HEK293T (cell line): ENCODE measurements at places on chromosomes 1 and 21.
A peak's percentile ranks its signal among the peaks of the same experiment; 100 is the strongest.

DNA sequence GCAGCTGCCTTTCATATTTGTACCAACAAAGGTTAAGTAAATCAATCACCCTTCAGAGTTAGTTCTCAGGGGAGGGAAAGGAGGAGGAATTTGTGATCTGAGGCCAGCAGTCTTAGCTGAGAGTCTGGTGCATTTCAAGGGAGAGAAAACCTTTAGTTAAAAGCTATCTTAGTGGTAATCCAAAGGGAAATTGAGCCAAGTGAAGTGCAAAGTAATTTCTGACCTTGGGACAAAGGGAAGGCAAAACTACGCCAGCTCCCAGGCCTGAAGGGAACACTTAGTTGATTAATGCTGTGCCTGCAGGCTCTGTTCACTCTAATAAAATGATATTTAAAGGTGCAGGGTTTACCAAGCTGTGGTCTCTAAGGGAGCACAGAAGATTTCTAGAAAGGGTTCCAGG lies 23.1 kb upstream of the FMOD start:
- DNase-seq = no peak

GRCh38 chr1:168119750-168120149 lies 17.0 kb downstream of the GPR161 start:
- no peak for DNase-seq

GRCh38 chr1:6965935-6966241 lies 180.6 kb downstream of the CAMTA1 start:
- no peak for DNase-seq

GRCh38 chr21:18545908-18546307 lies 142.3 kb upstream of the TMPRSS15 start:
- no peak for DNase-seq

- no peak for DNase-seq
These were observed 639 bp downstream of the IL20 start for GRCh38 chr1:206866062-206866461.

- DNase-seq = no peak
These were observed 476.3 kb upstream of the ZRANB2 start for GRCh38 chr1:71557138-71557537.

- peak; percentile 76 for DNase-seq
These were observed 1.4 kb downstream of the KIF26B start for GRCh38 chr1:245156041-245156735.

DNA sequence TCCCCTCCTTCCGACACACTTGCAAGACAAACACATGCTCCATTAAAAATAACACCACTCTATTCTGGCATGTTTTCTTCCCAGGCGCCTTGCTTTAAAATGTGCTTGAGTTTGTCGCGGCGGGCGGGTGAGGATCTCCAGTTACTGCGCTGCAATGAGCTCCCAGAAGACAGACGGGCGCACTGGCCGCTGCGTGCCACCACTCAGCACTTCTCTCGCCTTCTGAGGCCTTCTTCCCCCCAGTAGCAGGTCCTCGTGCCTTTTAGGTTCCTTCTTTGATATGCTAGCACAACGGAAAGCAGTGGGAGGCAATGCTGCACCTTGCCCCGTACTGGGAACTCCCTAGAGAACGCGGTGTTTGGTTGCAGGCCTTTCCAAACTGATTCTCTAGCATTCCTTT lies 279.5 kb upstream of the NR5A2 start:
- peak; percentile 67 for DNase-seq

GRCh38 chr1:207603777-207604176 lies 41.2 kb upstream of the CR1L start:
- no peak for DNase-seq

DNA sequence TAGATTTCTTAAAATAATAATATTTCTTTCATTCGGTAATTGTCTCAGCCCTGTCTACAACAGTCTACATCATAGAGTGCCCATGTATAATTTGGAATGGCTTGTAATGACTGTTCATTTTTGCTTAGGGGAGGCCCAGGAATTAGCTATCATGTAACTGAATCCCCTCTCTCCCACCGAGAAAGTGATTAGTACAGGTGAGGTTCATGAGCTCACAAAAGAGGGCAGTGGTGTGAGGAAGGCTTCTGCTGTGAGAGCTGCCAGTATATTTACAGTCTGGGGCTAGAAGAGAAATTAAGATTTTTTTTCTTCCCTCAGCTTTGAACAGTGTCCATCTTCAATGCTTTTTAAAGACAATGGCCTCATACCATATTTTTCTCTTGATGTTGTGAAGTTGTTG lies 340.7 kb downstream of the ADGRL2 start:
- DNase-seq = no peak

GRCh38 chr1:110498270-110498669 lies 20.7 kb downstream of the KCNA10 start:
- no peak for DNase-seq

- DNase-seq = no peak
These were observed 18.2 kb upstream of the ARF1 start for GRCh38 chr1:228064296-228064695.

DNA sequence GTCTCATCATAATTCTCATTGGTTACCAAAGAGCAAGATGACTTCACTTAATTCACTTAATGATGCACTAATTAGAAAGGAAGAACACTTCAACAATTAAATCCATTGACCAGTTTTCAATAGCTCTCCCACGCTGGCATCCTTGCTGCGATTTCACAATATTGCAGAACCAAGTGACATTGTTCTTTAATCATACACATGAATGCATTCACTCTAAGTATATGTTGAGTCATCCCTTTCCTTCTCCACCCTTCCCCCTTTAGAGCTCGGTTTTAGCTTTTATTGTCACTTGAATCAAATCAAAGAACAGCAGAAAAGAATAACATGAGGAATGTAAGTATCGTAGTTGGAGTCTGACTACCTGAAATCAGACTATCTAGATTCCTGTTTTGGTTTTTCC lies 233.6 kb upstream of the FMN2 start:
- no peak for DNase-seq

- no peak for DNase-seq
These were observed 190.9 kb downstream of the GIPC2 start for GRCh38 chr1:78236716-78237115.

DNA sequence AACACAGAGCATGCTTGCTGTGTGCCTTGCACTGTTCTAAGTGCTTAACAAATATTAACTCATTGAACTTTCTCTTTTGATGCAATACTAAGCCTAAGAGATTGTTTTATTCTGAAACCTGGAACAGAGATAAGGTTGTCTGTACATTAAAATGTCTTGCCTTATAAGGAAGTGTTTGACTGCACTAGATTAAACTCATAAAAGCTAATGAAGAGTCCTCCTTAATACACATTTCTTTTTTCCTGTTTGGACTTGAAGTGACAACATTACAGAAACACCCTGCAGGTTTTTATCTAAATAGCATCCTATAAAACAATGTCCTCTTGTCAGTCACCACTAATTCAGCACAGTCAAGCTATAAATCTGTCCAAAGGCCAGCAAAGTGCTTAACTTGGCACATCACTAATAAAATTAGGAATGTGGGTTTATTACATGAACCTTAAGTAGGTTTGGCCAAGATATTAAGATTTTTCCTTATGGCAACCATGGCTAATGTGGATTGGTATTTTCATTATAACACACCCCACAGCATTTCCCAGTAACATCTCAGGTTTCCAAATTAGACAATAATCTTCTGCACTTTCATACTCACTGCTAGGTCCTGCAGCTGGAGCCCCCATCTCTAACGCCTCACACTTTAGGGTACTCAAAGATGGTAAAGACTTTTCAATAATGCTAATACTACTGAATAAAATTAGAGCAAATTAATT lies 389.7 kb downstream of the LMO4 start:
- peak; percentile 48 for DNase-seq

- peak; percentile 14 for DNase-seq
These were observed 682 bp downstream of the SUCO start for GRCh38 chr1:172533513-172534151.

- DNase-seq = no peak
These were observed 75.6 kb upstream of the DNAJC6 start for GRCh38 chr1:65233782-65234181.

- DNase-seq = no peak
These were observed at the start of gene KIAA1614 for GRCh38 chr1:180912801-180913565. TSS of gene KIAA1614 (plus strand) at chr1:180912897. CDS start at chr1:180913244, 347 bp downstream.

- DNase-seq = peak; percentile 84
These were observed 20.6 kb downstream of the CSF1 start for GRCh38 chr1:109931189-109931731.

GRCh38 chr1:178961331-178961730 lies 64.4 kb upstream of the FAM20B start:
- DNase-seq = no peak

DNA sequence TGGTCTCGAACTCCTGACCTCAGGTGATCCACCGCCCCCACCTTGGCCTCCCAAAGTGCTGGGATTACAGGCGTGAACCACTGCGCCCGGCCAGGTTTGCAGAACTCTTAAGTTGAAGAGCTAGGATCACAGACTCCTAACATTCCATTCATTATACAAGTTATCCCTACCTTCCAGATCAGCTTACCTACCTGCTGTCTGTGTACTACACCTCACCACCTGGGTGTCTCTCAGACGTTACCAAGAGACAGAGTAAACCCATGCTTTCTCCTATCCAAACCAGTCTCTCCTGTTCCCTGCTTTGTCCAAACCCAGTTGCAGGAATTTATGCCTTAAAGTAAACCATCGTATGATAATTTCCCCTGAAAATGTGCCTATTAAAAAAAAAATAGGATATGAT lies 123.0 kb upstream of the L1TD1 start:
- DNase-seq = no peak

- no peak for DNase-seq
These were observed 42.9 kb downstream of the MAGI3 start for GRCh38 chr1:113433184-113433583.

GRCh38 chr1:167489571-167490340 lies 28.6 kb downstream of the CD247 start:
- no peak for DNase-seq

DNA sequence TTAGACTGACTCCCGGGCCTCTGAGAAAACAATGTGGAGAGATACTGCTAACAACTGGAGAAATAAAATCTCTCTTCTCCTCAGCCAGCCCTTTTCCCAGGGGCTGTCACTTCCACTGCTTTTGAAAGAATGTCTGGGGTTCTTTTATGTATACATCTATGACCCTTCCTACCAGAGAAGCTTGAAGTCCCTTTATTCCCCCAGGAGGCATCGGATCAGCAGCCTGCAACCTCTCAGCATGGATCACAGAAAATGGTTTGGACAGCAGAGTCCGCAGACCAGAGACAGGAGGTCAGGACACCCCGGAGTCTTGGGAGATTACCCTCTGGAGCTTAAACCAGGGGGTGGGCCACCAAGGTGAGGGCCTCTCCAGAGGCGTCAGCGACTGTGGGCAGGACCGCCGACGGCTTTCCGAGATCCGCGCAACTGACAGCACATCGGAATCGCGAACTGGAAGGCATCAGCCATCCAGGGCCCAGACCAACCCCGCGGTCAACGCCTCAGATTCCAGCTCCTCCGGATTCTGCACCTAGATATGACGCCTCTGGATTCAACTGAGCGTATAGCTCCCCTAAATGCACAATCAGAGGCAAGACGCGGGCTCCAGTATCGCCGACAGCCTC lies 1.0 kb downstream of the EPHA10 start:
- no peak for DNase-seq

- DNase-seq = no peak
These were observed 13.2 kb downstream of the SEMA6C start for GRCh38 chr1:151133018-151133806.

- DNase-seq = no peak
These were observed 945 bp downstream of the SRSF4 start for GRCh38 chr1:29180497-29181412.

DNA sequence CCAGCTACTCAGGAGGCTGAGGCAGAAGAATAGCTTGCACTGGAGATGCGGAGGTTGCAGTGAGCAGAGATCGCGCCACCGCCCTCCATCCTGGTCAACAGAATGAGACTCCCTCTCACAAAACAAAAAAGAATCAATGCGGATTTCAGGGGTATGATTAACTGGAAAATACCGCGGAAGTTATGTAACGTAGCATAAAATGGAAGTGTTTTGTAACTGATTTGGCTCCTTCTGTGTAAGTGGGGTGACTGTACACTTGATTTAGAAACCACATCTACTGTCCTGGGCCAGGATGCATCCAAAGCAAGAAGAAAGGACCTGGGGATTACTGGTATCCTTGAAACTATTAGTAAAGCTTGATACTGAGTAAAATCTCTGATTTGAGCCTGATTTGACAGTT lies 3.1 kb upstream of the VAMP4 start:
- DNase-seq = no peak

- no peak for DNase-seq
These were observed 311.3 kb downstream of the LRRIQ3 start for GRCh38 chr1:73886716-73887115.

DNA sequence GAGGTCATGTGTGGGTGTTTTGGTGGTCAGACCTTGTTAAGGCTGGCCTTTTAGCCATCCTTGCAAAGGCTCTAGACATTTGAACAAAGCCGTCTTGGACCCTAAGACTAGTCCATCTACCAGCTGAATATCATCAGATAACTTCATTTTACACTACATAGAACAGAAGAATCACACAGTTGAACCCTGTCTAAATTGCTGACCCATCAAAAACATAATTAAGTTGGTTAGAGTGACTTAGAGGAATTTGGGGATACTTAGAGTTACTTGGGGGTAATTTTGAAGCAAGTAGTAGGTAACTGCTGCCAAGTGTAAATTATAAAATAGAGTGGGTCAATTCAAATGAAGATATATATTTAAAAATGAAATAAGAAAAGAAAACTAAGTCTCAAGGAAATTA lies 102.9 kb upstream of the ADGRL4 start:
- DNase-seq = no peak

DNA sequence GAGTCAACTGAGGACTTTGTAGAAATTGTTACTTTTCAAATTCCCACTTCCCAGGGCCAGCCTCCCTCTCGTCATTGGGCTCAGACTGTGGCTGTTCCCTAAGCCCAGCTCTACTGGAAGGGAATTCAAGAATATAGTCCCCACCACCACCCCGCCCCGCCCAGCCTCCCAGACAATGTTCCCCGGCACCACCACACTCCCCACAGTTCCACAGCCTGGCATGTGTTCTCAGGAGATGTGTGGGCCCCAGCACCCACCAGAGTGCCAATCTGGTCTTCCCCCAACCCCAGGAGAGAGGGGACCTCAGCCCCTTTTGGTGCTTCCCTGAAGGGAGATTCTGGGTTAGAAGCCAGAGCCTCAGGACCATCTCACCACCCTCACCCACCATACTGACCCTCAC lies 120.1 kb downstream of the SYT2 start:
- DNase-seq = no peak

DNA sequence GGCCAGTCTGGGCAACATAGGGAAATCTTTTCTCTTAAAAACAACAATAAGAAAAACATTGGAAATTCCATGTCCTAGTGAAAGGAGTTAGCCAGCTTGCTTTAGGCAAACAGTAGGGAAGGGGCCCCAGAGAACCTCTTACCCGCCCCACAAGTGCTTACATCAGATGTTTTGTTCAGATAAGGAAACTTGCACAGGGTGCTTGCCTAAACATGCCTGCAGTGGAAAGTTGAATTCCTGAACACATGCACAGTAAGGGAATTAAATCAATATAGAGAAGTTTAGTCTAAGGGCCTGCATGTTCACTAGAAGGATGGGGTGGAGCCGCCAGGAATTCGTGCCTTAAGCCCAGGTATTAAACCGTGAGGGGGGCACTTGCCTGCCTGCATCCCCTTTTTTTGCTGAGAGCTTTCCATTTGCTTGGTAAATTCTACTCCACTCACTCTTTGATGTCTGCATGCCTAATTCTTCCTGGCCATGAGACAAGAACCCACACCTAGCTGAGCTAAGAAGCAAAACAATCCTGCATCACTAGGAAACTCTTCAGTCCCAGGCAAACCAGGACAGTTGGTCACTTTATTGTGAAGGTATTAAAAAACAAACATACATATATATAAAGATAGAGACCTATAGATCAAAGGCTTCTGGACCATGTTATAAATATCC lies 499.0 kb downstream of the SIPA1L2 start:
- no peak for DNase-seq

- DNase-seq = peak; percentile 95
These were observed 791 bp upstream of the STUM start for GRCh38 chr1:226547754-226548191.
